ENCODE measurements at places on chromosomes 3 and 15.

GRCh38 chr3:119492128-119492527 lies 6.2 kb upstream of the TIMMDC1 start:
- no peak for DNase-seq

DNA sequence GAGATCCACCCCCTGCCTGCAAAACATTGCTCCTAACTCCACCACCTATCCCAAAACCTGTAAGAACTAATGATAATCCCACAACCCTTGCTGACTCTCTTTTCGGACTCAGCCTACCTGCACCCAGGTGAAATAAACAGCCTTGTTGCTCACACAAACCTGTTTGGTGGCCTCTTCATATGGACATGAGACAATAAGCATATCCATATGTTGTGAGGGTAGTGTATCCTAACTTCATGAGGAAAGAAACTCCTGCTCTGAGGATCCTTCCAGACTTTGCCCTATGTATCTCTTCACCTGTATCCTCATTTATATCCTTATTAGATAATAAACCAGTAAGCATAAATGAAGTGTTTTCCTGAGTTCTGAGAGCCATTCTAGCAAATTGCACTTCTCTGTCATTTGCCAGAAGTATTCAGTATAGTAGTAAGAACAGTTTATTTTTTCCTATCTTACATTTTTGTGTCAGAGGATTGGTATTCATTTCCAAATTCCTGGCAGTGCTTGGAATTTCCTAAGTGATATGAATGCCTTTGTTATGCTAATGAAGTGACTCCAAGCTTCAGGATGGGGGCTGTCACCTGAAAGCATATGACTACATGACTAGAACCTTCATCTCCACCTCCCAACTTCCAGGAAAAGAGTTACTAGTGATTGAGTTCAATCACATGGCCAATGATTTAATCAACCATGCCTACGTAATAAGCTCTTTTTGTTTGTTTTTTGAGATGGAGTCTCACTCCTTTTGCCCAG lies 30.2 kb downstream of the TTBK2 start:
- no peak for DNase-seq

- DNase-seq, result peak; percentile 44
These were observed 82.0 kb upstream of the TBL1XR1 start for GRCh38 chr3:177279118-177279815.

DNA sequence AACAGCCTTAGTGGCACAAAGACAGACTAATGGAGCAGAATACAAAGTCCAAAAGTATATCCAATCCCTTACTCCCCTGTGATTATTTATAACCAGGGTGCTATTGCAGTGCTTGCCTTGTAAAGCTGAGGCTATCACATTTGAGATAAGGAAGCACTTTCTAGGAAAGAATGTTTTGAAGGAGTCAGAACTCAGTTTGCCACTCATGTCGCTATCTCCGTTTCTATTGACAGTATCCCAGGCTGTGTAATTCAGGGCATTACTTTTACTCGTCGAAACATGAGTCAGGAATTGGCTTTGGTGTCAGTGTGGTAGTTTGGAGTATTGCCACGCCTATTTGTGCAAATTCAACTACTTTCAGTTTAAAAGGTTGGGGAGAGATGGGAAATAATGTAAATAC lies 78.4 kb downstream of the FBXL2 start:
- no peak for DNase-seq

- DNase-seq, result no peak
These were observed 122.5 kb downstream of the C3orf70 start for GRCh38 chr3:185030399-185030798.

GRCh38 chr3:93973131-93974126 lies at the start of gene PROS1:
TSS of gene PROS1 (minus strand) at chr3:93973896. CDS start at chr3:93973749, 147 bp downstream.
- peak; percentile 35 for DNase-seq

GRCh38 chr15:65413051-65413759 lies 9.5 kb downstream of the IGDCC4 start:
- no peak for DNase-seq

GRCh38 chr3:106168962-106169750 lies 300.3 kb upstream of the CBLB start:
- DNase-seq, result no peak

DNA sequence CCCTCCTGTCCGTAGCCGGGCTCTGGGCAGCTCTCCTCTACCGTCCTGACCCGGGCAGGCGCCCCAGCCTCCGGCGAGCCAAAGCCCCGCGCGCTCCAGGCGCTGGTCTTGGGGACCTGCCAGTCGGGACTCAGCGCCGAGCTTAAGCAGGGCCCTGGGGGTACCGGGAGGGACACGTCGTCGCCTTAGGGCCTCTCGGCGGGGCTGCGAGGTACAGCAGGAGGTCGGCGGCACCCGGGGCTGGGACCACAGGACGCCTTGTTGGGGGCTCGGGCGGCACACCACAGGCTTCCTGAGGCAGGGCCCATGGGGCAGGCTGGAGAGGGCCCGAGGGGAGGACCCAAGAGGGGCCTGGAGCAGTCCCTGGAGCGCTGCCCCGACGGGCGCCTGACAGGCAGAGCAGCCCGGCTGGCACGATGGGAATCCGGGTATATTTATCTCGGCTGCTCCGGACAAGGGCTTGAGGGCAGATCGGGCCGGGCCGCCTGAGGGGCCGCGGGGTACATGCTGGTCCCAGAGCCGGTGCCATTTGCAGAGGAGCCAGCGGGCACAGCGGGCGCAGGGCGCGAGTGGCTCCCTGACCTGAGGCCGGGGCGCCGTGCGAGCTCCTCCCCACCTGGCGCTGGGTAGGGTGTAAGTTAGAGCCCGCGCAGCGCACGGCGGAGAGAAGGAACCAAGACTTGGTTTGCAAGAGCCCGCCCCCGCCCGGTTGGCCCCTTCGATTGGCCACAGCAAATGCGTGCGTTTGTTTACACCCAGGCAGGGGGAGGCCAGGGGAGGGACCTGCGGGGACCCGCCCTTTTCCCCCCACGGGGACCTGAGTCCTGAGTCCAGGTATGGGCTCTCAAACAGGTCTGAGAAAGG lies 574 bp downstream of the SLC38A3 start:
- DNase-seq, result no peak

All from NCI-H748 treated with DMSO at 0.1 percent for 48 hours (cell line).